Stimulated activated CD8-positive, alpha-beta memory T cell treated with anti-CD3 and anti-CD28 coated beads, Interleukin-15, amount 100 ng/mL, for 48 hours (primary cell): ENCODE measurements at places on chromosomes 1 and 21.

DNA sequence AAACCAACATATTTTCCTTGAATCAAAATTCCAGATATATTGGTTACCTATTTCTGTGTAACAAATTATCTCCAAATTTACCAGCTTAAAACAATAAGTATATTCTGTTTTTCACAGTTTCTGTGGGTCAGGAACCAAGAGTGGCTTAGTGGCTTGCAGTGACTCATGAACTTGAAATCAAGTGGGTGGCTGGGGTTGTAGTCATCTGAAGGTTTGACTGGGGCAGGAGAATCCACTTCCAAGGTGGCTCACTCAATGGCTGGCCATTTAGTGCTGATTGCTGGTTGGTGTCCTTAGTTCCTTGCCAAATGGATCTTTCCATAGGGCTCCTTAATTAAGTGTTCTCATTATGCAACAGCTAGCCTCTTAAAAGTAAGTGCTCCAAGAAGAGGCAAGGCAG, 43.8 kb downstream of the ALG14 start:
- no peak for DNase-seq

GRCh38 chr1:237478842-237479241, 411.9 kb downstream of the ZP4 start:
- DNase-seq, result no peak

DNA sequence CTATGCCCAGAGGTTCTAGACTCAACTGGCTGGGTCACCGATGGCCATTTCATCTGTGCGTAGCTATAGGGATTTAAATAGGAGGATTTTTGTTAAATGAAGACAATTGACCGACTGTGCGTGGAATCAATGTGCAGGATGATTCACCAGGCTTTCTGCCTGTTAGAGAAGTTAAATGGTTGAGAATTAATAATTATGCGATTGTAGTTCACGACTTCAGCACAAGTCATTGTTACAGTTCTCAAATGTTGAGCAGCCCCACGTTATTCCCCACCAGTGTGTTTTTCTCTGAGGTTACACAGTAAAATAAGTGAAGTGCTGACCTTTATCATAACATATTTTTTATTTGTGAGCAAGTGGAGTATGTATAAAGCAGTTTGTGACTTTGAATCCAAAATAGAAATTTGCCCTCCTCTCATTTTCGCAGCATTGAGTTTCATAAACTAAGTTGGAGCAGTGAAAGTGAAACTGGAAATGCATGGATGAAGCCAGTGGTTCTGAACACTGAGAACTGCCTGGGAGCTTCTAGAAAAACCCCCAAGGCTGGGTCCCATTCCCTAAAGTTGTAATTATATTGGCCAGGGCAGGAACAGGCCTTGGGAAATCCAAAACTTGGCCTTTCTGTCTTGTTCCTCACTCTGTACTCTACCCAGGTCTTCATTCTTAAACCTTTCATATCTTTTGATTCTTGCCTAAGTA, 102.6 kb downstream of the GALNT2 start:
- no peak for DNase-seq

DNA sequence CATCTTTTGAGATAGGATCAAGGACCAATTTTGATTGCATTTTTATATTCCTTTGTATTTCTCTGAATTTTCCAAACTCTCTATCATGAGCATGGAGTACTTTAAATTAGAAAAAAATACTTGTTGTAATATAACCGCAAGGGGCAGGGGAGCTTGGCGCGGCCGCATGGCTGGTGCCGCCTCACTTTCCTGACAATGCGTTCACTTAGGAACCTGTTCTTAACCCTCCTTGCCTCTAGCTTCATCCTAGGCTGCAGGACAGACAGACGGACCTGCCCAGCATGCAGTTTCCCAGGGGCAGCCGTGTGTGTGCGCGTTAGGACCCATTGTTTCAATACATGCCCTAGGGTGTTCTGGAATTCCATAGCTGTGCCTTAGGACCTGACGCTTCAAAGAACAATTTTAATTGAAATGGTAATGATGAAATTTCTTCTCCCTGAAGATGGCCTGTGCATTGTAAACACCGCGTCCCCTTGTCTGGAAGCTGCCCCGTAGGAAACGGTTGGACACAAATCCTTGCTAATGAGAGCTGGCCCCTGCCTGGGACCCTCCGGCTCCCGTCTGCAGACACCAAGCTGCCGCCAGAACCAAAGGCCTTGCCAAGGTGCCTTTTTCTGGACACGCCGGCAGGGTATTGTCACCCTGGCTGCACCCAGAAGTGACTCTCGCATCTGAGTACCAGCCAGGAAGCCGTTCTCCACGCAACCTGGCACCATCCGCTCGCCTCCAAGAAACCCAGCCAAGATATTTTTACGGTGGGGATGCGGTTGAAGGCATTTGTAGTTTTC, 466.4 kb downstream of the NPHP4 start:
- no peak for DNase-seq

GRCh38 chr1:239896980-239897379, 194.7 kb upstream of the FMN2 start:
- DNase-seq, result no peak

- no peak for DNase-seq
These were observed 18.3 kb downstream of the SORT1 start for GRCh38 chr1:109379422-109379821.

DNA sequence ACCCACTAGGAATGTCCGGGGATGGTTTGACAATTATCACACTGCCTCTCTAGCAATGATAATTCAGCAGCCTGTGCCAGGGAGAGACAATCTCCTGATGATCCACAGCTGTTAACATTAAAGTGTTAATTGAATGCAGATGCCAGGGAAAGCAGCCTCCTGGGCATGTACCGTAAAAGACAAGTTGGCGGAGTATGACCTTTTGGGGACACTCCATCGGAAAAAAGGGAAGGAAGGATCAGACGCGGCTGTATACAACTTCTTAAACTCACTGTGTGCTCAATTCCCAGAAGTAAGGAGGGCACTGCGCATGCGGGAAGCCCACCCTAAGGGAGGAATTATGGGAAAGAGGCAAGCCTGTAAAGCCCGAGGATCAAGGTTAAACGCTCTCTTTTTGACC, 62.6 kb downstream of the MAP3K7CL start:
- DNase-seq, result no peak

GRCh38 chr1:16076031-16076864, 2.8 kb upstream of the FAM131C start:
- no peak for DNase-seq

- DNase-seq, result no peak
These were observed 96.4 kb downstream of the C1orf21 start for GRCh38 chr1:184483101-184483683.

- DNase-seq, result no peak
These were observed 107.5 kb upstream of the HOOK1 start for GRCh38 chr1:59707178-59707791.

- no peak for DNase-seq
These were observed 16.7 kb upstream of the BMP8B start for GRCh38 chr1:39805385-39805784.

DNA sequence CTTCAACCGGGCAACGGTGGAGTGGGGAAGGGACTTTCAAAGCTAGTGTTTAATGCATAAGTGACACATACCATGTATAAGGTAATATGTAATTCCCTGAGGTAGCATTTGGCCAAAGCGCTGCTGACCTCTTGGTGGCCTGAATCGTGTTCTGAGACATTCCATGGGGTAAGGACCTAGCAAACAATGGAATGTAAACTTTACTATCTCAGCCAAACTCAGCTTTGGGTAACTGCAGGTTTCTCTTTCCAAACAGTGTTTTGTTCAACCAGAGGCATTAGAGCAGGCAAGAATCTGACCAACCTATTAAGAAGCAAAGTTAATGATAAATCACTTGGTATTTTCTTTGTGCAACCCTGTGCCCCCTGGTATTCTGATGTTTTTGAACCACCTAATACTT, 22.0 kb downstream of the TGFB2 start:
- no peak for DNase-seq

- no peak for DNase-seq
These were observed 3.1 kb downstream of the COQ8A start for GRCh38 chr1:226943156-226943555.

DNA sequence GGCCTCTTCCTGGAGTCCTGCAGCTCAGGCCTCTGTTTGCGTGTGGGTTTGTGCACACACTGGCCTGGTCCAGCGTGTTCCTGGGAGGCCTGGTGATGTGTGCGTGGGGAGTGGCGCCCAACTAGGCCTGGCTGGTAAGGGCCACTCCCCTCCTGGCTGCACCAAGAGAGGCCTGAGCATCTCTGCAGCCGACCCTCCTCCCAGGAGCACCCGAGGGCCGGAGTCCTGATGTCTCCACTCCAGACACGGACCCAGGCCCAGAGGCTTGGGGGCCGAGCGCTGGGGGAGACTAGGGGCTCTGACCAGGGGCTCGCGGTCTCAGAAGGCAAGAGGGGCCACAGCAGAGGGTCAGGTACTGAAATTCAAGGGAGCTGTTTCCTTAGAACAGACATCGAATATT, 33.3 kb downstream of the MORN1 start:
- DNase-seq, result no peak

DNA sequence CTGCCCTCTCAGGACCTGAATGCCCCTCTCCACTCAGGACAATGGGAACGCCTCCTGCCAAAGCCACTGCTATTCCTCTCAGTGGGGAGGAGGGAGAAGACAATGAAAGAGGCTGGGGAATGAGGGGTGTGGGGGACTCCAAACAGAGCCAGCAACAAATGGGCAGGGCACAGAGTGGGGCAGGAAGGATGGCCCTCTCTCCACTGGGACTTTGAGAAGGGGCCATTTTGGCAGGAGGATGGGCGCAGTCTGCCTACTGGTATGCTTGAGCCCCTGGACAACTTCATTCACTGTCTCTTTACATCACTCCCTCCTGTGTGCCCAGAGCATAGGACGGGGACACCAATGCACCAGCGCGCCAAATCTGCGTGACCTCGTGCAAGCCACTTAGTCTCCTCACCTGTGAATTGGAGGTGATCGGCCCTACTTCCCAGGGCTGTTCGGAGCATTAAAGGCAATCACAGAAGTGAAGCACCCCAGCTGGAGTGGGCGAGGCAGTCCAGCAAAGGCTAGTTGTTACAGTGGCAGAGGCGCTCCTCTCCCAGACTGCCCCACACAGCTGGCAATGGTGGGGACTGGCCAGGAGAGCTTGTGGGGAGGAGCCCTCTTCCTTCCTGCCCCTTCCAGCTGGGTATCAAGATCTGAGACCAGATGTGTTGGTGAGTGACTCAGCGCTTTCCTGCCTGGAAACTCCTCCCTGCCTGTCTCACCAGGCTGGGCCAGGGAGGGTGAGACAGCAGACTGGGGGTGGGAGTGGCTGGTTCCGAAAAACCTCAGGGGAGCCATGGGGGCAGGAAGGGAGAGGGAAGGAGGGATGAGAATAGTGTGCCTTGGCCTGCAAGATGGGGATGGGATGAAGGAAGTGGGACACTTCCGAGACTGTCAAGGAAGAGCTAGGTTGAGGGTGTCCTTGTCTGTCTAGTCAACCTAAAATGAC, 22.4 kb upstream of the SYNC start:
- no peak for DNase-seq

DNA sequence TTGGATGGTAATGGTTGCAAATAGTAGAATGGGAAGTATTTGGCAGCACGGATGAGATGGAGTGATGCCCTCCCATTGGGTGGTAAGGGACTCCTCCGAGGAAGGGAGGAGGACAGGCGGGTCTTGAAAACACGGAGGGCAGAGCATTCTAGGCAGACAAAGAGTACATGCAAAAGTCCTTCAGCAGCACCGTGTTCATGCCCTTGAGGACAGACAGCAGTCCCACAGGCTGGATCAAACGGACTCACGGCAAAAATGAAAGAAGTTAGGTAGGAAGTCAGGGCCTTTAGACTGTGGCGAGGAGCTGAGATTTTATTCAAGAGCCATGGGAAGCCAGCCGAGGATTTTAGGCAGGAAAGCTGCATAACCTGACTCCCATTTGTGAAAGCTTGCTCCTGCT, 253.9 kb downstream of the RHOU start:
- no peak for DNase-seq

- DNase-seq, result no peak
These were observed 5.4 kb upstream of the SPTA1 start for GRCh38 chr1:158691907-158692306.

- DNase-seq, result no peak
These were observed 17.6 kb upstream of the ARF1 start for GRCh38 chr1:228064741-228065542.

- no peak for DNase-seq
These were observed 28.7 kb downstream of the NBPF3 start for GRCh38 chr1:21468599-21468998.

DNA sequence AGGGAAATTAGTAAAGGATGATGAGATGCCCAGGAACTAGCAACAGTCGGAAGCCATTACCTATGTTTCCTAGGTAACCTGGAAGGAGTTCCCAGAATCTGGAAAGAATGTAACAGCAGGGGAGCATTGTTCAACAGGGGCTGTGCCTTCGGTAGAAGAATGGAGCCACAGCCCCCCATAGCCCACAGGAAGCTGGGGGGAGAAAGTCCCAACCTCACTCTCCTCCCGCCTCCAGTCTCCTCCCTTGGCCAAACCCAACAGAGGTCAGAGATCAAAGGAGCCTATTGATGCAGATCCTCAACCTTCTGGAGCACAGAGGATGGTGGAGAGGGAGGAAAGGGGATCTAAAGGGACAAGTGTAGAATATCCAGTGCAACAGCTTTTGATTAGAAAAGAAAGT, 131.5 kb upstream of the SLC44A3 start:
- no peak for DNase-seq

- no peak for DNase-seq
These were observed 2.5 kb upstream of the PTGS2 start for GRCh38 chr1:186682736-186683135.

DNA sequence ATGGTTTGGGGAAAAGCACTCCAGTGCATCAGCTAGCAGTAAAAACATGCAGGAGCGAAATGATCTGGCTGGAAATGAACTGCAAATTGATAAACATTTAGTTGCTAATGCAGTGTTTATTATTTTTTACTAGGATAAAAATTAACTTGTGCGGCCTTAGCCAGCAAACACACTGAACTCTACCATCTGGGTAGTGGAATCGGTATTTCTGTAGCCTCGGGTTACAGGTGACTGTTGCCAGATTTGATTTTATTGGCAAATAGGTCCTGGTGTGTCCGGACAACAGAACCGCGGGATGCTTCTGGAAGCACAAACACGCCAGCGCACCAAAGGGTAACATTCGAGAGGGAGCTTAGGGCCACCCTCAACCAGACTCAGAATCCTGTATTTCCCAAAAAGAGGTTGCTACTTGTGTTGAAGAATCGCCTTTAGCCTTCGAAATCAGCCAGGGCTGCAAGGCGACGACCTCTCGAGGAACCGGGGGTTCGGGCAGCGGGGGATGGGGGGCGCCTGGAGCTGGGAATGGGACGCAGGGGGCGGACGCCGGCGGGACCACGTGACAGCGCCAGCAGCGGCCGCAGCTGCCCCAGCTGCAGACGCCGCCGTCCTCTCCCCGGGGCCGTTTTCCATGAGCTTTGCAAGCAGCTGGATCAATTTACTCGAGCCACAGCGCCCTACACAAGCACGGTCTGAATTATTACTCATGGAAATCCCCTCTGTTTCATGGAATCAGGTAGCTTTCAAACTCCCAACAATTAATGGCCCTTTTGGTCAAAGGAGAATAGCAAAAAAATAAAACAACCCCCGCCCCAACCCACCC, 158.8 kb downstream of the TOMM20 start:
- no peak for DNase-seq

GRCh38 chr1:51906306-51907078, 28.0 kb upstream of the NRDC start:
- no peak for DNase-seq
